ENCODE measurements at places on chromosomes 13 and 19.

GRCh38 chr13:77537289-77537919 is 1.9 kb downstream of the SCEL start:
- no peak for DNase-seq

- DNase-seq = peak; percentile 44
These were observed 15.5 kb downstream of the KLF2 start for GRCh38 chr19:16340092-16340491.

GRCh38 chr13:113860051-113860664 is 3.7 kb downstream of the GAS6 start:
- peak; percentile 73 for DNase-seq

DNA sequence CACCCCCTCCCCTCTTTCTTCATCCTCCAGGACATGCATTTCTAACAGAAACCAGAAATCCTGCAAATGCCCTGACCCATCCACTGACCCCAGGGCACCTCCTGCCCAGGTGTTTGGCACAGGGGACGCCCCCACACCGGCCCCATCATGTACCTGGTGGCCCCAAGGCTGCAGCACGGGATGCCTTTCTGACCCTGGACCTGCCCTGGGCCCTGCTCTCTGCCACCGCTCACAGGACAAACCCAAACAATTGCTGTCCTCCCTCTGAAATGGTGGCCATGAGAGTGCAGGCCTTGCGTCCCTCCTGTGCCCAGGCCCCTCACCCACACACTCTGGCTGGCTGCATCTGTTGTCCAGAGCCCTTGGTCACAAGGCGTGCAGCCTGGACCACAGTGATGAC is 12.1 kb downstream of the SCGB2B2 start:
- DNase-seq = no peak

DNA sequence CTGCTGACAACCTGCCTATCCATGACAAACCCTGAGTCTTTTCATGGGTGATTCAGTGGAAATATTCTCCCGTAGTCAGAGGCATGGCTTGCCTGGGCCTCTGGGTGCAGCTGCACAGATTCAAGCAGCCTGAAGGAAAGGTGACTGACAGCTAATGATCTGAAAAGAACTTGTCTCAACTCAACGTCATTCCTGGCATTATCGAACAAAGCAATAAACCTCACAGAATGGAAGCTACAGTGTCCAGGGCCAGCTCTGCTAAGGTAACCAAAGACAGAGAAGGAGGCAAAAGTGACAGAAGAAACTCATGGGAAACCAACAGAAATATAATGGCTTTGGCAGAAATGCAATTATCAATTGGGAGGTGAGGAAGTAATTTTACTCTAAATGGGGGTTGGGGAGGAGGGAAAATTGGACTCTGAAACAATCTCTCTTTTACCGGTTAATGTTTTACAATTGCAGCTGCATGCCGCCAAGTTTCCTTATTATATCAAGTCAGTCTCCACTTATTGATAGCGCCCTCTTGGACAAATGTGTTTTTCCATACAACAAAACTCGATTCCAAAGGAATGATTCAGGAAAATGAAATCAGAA is 12.9 kb downstream of the STARD13 start:
- no peak for DNase-seq

- no peak for DNase-seq
These were observed 15.3 kb downstream of the GADD45B start for GRCh38 chr19:2491130-2491801.

GRCh38 chr19:30312582-30313352 is 59.4 kb upstream of the ZNF536 start:
- DNase-seq = peak; percentile 14

DNA sequence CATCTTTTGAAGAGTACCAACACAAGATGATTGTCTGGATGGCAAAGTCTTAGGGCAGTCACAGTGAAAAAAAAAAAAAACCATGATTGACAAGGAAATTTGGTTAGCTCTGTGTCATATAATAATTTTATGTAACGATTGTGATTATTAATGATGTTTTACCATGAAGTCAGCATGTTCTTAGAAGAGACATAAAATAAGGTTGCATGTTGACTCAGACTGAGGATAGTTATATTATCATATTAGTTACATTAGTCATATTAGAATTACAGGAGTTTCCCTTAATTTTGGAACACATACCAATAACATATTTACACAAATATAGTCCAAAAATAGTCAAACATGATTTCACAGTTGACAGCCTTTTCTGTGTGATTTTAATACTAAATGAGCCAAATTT is 5.7 kb downstream of the ZNF431 start:
- DNase-seq = no peak

- no peak for DNase-seq
These were observed 1.7 kb downstream of the SERPINE3 start for GRCh38 chr13:51341232-51341631.

DNA sequence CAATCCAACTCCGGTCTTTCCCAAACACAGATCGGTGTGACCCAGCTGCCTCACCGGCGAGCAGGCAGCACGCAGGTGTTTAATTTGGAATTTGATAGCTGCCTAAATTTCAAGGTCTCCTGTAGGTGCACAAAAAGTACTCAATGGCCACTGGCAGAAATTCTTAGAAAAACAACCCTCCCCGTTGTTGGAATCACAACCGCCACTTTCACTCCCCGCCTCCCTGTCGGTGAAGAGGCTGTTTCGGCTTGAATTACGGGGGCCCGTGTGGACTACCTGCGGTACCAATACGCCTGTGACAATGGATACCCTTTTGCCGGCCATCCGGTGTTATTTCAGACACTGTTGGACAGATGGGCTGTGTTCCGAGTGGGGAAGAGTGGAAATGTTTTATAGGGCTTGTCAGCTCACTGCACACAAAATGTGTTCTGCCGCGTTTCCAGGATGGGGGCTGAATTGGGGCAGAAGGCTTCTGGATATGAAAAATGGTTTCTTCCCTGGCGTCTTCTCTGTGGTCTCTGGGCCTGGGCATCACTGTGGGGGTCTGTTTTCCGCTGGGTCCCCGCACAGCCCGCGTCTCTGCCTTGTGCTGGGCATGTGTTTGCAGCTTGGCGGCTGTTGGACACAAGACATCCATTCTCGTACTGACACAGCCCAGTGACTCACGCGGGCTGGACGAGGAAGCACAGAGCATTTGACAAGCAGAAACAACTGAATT is 45.4 kb downstream of the ZIC5 start:
- DNase-seq = no peak

GRCh38 chr13:97160421-97160820 is 61.7 kb upstream of the MBNL2 start:
- DNase-seq = no peak

DNA sequence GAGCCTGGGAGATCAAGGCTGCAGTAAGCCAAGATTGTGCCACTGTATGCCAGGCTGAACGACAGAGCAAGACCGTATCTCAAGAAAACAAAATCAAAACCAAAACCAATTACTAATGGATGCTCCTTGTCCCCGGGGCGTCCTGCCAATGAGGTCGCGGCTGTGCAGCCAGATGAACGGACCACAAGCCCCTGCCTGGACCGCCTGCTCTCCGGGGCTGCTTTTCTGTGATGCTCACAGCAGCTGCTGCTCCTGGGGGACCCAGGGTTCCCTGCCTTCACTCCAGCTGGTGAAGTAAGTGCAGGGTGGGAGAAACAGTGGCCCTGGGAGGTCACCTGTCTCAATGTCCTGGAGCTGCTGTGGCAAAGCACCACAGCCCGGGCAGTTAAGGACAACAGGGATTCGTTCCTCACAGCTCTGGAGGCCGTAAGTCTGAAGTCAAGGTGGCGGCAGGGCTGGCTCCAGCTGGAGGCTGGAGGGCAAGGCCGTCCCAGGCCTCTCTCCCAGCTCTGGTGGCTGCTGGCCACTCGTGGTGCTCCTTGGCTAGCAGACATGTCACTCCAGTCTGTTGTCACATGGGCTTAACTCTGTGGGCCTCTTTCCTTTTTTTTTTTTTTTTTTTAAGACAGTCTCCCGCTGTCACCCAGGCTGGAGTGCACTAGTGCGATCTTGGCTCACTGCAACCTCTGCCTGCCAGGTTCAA is 10.1 kb downstream of the COPE start:
- no peak for DNase-seq

GRCh38 chr13:110231348-110232047 is 75.5 kb downstream of the COL4A1 start:
- DNase-seq = no peak

Measured in ELF-1 (cell line).